ENCODE measurements at places on chromosomes 1 and 21.

DNA sequence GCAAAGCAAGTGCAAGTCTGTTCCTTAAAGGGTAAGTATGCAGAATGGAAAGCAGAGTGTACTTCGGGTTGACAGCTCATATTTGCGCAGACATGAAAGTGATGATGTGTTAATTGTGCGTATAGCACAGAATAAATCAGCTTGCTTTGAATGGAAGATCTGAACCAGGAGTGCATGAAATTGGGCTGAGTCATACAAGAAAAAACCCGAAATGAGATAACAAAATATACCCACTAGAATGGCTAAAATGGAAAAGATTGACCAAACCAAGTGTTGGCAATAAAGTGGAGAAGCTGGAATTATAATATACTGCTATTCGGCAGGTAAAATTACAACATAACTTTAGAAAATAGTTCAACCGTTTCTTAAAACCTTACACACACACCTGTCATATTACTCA lies 28.5 kb downstream of the CR1L start:
- peaks cover 10% of the 10 kb centered on the region for H3K4me1 ChIP-seq
- no peaks in the 10 kb centered on the region for H3K36me3 ChIP-seq
- H3K4me3 ChIP-seq = no peak overlapping the region
- peaks cover 45% of the 10 kb centered on the region for H3K27me3 ChIP-seq
- no peak for DNase-seq
- H3K27ac ChIP-seq = no peak overlapping the region

DNA sequence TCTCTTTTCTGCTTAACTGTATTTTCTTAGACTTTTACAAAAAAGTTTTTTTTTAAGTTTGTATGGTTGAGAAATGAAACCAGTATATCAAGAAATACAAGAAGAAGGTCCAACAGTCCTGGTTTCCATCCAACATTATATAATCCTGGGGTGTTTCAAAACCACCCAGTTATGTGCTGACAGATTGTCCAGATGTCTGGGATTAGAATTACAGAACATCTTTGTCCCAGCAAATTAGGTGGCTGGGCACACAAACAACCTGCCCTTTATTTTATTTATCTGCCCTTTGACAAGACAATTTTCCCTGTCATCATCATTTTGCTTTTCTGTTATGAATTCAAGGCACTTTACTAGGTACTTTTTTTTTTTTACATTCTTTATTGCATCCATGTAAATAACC lies 622.1 kb downstream of the PLPP3 start:
- H3K27ac ChIP-seq = no peak overlapping the region
- peaks cover 29% of the 10 kb centered on the region for H3K4me1 ChIP-seq
- no peak overlapping the region for H3K4me3 ChIP-seq
- no peaks in the 10 kb centered on the region for H3K36me3 ChIP-seq
- DNase-seq = no peak
- no peaks in the 10 kb centered on the region for H3K27me3 ChIP-seq

DNA sequence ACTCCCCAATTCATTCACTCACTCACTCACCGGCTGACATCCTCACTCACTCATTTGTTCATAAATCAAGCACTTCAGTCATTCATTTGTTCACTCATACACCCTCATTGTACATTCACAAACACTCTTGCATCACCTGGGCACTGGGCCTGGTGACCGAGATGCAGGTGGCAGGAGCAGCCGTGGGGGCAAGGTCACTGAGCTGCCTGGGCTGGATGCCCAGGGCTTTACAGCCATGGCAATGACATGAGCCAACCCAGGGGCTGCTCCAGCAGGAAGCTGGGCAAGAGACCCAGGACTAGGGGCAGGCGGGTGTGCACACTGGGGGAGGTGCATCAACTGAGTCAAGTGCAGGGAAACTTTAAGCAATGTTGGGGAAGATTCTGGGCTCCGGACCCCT lies 113.6 kb upstream of the IGSF21 start:
- H3K4me3 ChIP-seq = no peak overlapping the region
- H3K27ac ChIP-seq = no peak overlapping the region
- no peaks in the 10 kb centered on the region for H3K36me3 ChIP-seq
- DNase-seq = no peak
- H3K4me1 ChIP-seq = no peaks in the 10 kb centered on the region

GRCh38 chr1:62590255-62590969 lies 6.9 kb upstream of the ANGPTL3 start:
- H3K4me3 ChIP-seq = no peak overlapping the region
- no peaks in the 10 kb centered on the region for H3K4me1 ChIP-seq
- no peaks in the 10 kb centered on the region for H3K36me3 ChIP-seq
- H3K27me3 ChIP-seq = no peaks in the 10 kb centered on the region

- H3K4me1 ChIP-seq = peaks cover 20% of the 10 kb centered on the region
- peaks cover 62% of the 10 kb centered on the region for H3K36me3 ChIP-seq
- H3K27me3 ChIP-seq = no peaks in the 10 kb centered on the region
- no peak overlapping the region for H3K4me3 ChIP-seq
- H3K27ac ChIP-seq = no peak overlapping the region
Measured at GRCh38 chr1:248812736-248813425, 12.8 kb downstream of the SH3BP5L start.

- H3K4me3 ChIP-seq = no peak overlapping the region
- H3K27me3 ChIP-seq = no peaks in the 10 kb centered on the region
- no peaks in the 10 kb centered on the region for H3K36me3 ChIP-seq
- H3K4me1 ChIP-seq = no peaks in the 10 kb centered on the region
- no peak for DNase-seq
- no peak overlapping the region for H3K27ac ChIP-seq
Measured at GRCh38 chr1:72936151-72936740, 653.9 kb upstream of the NEGR1 start.

DNA sequence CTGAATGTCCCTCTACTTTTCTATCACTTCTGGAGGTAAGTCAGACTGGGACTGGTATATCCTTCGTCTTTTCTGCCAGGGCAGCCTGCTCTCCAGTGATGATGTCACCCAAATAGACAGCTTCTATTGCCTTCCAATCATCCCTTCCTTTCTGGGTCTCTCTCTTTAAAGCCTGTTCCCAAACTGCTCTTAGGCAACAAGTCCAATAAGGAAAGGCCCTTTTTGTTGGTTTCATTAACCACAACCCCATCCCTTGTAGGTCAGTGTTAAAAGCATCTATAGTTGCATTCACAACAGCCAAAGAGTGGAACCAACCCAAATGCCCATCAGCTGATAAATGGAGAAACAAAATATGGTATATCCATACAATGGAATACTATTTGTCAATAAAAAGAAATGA lies 114.4 kb downstream of the CNIH3 start:
- no peaks in the 10 kb centered on the region for H3K36me3 ChIP-seq
- DNase-seq = no peak
- H3K4me1 ChIP-seq = peaks cover 43% of the 10 kb centered on the region
- peak overlapping the region; percentile 29 for H3K27ac ChIP-seq
- H3K27me3 ChIP-seq = no peaks in the 10 kb centered on the region
- no peak overlapping the region for H3K4me3 ChIP-seq

- no peak overlapping the region for H3K4me3 ChIP-seq
- no peaks in the 10 kb centered on the region for H3K4me1 ChIP-seq
- H3K27me3 ChIP-seq = no peaks in the 10 kb centered on the region
Measured at GRCh38 chr1:50915621-50916020, 44.4 kb downstream of the FAF1 start.

DNA sequence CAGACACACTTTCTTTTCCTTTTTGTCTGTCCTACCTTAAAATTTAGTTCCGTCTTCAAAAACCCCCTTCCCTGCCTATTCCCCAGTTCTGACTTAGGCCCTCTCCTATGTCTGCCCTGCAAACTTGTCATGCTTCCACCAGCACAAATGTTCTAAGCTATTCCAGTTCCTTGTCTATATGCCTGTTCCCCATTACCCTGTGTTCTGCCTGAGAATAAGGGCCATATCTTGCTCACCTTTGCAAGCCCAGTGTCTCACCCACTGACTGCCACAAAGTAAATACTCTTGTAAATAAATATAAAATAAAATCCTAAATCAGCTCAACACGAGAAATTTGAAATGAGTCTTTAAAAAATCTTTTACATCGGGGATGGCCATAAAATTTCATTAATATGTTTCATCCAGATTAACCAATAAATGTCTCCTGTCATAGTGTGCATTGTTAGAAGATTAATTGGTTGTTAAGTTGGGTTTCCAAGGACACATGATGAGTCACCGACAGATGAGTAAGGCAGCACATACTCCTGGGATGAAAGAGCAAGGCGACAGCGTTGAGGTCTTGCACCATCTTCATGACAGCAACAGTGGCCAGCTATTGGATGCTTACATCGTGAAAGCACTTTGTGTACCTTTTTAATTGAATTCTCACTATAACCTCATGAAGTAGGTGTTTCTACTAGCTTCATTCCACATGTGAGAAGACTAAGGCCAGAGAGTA lies 92.6 kb upstream of the NGF start:
- H3K27me3 ChIP-seq = peaks cover 4% of the 10 kb centered on the region
- no peak for DNase-seq
- no peak overlapping the region for H3K27ac ChIP-seq
- H3K36me3 ChIP-seq = no peaks in the 10 kb centered on the region
- peaks cover 12% of the 10 kb centered on the region for H3K4me1 ChIP-seq
- H3K4me3 ChIP-seq = no peak overlapping the region

- H3K4me1 ChIP-seq = peaks cover 42% of the 10 kb centered on the region
- H3K4me3 ChIP-seq = no peak overlapping the region
- DNase-seq = no peak
- H3K27me3 ChIP-seq = no peaks in the 10 kb centered on the region
- no peaks in the 10 kb centered on the region for H3K36me3 ChIP-seq
Measured at GRCh38 chr1:205665201-205666045, 14.9 kb downstream of the SLC45A3 start.

GRCh38 chr1:109864047-109864822 lies 46.4 kb upstream of the CSF1 start:
- no peaks in the 10 kb centered on the region for H3K27me3 ChIP-seq
- no peak for DNase-seq
- H3K4me1 ChIP-seq = peaks cover 9% of the 10 kb centered on the region
- H3K27ac ChIP-seq = peak overlapping the region; percentile 36

- no peak overlapping the region for H3K4me3 ChIP-seq
- DNase-seq = no peak
- no peak overlapping the region for H3K27ac ChIP-seq
- H3K4me1 ChIP-seq = no peaks in the 10 kb centered on the region
Measured at GRCh38 chr1:53038566-53038965, 23.4 kb upstream of the PODN start.

GRCh38 chr1:211183747-211184313 lies 49.9 kb upstream of the KCNH1 start:
- H3K4me3 ChIP-seq = no peak overlapping the region
- no peaks in the 10 kb centered on the region for H3K27me3 ChIP-seq
- no peaks in the 10 kb centered on the region for H3K36me3 ChIP-seq
- DNase-seq = no peak
- no peaks in the 10 kb centered on the region for H3K4me1 ChIP-seq

- H3K4me1 ChIP-seq = no peaks in the 10 kb centered on the region
- H3K4me3 ChIP-seq = no peak overlapping the region
- peaks cover 16% of the 10 kb centered on the region for H3K27me3 ChIP-seq
- no peak overlapping the region for H3K27ac ChIP-seq
- no peaks in the 10 kb centered on the region for H3K36me3 ChIP-seq
Measured at GRCh38 chr1:29990304-29990703, 733.1 kb downstream of the MATN1 start.

GRCh38 chr1:101088431-101088830 lies 62.8 kb upstream of the DPH5 start:
- H3K27ac ChIP-seq = no peak overlapping the region
- DNase-seq = no peak
- no peaks in the 10 kb centered on the region for H3K36me3 ChIP-seq
- no peaks in the 10 kb centered on the region for H3K4me1 ChIP-seq
- H3K4me3 ChIP-seq = no peak overlapping the region
- no peaks in the 10 kb centered on the region for H3K27me3 ChIP-seq

- H3K27ac ChIP-seq = no peak overlapping the region
- DNase-seq = no peak
- H3K36me3 ChIP-seq = no peaks in the 10 kb centered on the region
- H3K4me1 ChIP-seq = no peaks in the 10 kb centered on the region
Measured at GRCh38 chr1:248625166-248625565, 9.7 kb downstream of the OR2T11 start.

- H3K4me3 ChIP-seq = no peak overlapping the region
Measured at GRCh38 chr1:162389021-162389818, 7.7 kb downstream of the C1orf226 start.

- no peaks in the 10 kb centered on the region for H3K27me3 ChIP-seq
- peak overlapping the region; percentile 30 for H3K4me3 ChIP-seq
- peaks cover 71% of the 10 kb centered on the region for H3K4me1 ChIP-seq
- H3K27ac ChIP-seq = peak overlapping the region; percentile 89
- H3K36me3 ChIP-seq = no peaks in the 10 kb centered on the region
- peak; percentile 88 for DNase-seq
Measured at GRCh38 chr1:161013488-161014230, 7.3 kb downstream of the F11R start.

- no peaks in the 10 kb centered on the region for H3K36me3 ChIP-seq
- no peaks in the 10 kb centered on the region for H3K27me3 ChIP-seq
- no peaks in the 10 kb centered on the region for H3K4me1 ChIP-seq
- no peak for DNase-seq
- H3K27ac ChIP-seq = no peak overlapping the region
- H3K4me3 ChIP-seq = no peak overlapping the region
Measured at GRCh38 chr1:173562813-173563212, 40.1 kb downstream of the SLC9C2 start.

DNA sequence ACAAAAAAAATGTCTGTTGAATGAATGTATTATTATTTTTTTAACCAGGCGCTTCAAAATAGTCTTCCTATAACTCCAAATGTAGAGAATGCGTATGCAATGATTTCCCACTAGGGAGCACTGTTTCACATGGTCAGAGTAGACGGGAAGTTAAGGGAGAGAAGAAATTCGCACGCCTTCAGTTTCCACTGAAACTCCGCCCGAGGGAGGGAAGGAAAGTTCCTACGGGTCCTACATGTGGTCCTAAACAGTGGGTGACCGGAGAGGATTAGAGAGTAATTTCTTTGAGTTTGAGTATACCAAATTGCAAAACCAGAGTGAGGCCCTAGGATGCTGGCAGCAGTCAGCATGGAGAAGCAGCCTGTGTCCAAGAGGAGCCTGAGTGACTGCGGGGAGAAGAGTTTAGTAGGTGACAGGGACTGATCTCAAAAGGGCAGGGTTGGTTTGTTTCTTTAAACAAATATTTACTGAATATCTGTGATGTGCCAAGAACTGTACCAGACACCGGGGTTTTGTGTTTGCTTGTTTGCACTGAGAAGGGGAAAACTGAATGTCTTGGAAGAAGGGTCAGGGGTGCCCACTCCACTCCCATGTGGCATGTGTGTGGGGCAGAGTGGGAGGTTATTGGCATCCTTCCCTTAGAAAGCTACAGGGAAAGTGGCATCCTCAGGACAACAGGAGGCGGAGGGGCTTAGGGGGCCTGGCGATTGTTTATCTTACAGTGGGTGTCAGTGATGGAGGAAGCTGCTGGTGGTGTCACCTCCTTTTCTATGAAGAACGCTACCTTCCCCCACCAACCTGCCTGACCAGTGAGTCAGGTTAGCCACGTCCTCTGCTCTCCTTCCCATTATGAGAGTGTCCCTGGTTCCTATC lies 22.8 kb downstream of the RNU5D-1 start:
- H3K27me3 ChIP-seq = peaks cover 3% of the 10 kb centered on the region
- H3K4me3 ChIP-seq = no peak overlapping the region
- DNase-seq = no peak
